ENCODE measurements at places on chromosomes 5 and 9.

DNA sequence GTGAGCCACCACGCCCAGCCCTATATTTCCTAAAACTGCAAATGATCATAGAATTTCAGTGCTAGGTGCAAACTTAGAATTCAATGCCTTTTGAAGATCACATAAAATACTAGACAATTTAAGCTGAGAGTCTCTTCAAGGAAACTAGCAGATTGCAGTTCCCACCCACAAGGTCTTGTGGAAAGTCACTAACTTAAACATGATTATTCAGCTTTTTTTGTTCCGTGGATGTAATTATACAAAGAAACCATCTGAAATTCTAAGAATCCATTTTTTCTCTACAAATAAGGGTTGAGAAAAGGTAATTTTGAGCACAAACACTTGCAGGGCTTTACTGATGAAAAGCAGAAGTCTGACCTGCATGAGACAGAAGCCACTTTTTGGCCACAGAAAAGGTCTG, 4.5 kb upstream of the LHFPL2 start:
- DNase-seq = no peak

DNA sequence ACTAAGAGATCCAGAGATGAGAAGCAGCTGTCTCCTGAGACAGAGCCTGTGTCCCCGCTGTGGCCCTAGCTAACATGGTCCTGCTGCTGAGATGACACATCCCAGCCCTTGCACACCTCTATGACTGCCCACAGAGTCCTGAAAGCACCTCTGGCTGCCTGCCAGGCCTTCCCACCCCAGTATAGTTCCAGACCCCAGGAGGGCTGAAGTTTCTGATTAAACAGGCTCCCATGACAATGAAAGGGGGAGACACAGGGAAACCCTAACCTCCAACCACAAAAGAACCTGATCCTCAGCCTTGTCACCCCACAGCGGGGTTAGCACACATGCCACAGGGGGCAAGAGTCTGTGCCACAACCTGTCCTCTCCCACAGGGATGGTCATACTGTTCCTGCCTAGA, 15.6 kb downstream of the CIZ1 start:
- no peak for DNase-seq

GRCh38 chr5:176418251-176418650, 1.9 kb upstream of the CLTB start:
- no peak for DNase-seq

DNA sequence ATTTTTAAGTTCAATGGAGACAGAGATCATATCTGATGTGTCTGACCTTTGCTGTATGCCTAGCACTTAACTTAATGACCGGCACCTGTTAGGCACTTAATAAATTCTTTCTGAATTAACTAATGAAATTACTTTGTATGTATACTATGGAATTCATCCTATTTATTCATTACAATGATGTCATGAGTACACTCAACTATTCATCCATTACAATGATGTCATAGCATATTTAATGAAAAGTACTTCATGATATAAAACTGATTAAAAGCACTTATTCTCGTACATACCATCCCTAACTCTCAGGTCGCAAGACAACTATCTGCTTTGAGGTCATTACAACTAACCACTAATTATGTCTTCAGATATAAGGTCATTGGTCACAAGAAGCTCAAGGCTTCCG, 1131.6 kb downstream of the DTWD2 start:
- no peak for DNase-seq

- no peak for DNase-seq
Measured at GRCh38 chr9:16357828-16358227, 512.6 kb downstream of the BNC2 start.

DNA sequence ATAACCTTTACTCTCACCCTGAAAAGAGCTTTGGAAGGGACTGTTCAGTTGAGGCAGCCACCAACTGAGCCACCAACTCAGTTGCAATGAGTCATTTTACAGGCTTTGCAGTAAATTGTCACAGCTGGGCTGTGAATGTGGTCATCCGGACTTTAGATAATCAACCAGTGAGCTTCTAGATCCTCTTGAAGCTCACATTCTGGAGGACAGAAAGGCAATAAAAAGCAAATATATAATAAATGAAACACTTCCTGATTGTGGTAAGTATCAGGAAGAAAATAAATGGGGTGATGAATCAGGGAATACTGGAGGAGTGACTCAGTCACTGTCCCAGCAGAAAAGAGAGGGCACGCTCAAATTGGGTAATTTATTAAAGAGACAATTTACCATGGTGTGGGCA, 13.2 kb upstream of the C5orf58 start:
- no peak for DNase-seq
